Astrocyte (in vitro differentiated cells and primary cell): ENCODE measurements at places on chromosomes 2 and 18. TPM values are rescaled to one million over a fixed set of nuclear protein-coding genes. Genes with fewer than 3 reads are reported as not detected.

Gene STPG4
- total RNA-seq, result 0.55 and 0.64 TPM in 2 replicates

DNA sequence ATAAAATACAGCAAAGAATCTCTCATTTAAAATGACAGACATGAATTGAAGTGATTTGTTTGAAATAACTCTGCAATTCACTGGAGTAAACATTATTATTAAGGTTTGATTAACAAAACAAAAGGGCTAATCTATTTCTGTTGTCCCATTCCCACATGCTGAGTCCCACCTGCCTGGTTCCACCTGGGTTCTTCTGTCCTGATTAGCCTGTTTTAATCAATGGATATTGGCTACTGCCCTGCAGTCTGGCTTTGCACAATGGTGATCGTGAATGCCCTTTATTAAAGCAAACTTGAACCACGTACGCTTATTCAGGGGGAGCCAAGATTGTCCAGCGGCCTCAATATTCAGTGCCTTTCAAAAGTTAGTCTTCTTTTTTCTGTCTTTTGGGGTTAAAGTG lies 72.8 kb upstream of the CDH19 start:
- H3K4me1 ChIP-seq, result no peaks in the 10 kb centered on the region
- H3K4me3 ChIP-seq, result no peak overlapping the region
- no peaks in the 10 kb centered on the region for H3K27me3 ChIP-seq
- H3K27ac ChIP-seq, result no peak overlapping the region
- DNase-seq, result no peak
- H3K36me3 ChIP-seq, result no peaks in the 10 kb centered on the region

Gene MC4R
- total RNA-seq, result not detected in 2 replicates

DNA sequence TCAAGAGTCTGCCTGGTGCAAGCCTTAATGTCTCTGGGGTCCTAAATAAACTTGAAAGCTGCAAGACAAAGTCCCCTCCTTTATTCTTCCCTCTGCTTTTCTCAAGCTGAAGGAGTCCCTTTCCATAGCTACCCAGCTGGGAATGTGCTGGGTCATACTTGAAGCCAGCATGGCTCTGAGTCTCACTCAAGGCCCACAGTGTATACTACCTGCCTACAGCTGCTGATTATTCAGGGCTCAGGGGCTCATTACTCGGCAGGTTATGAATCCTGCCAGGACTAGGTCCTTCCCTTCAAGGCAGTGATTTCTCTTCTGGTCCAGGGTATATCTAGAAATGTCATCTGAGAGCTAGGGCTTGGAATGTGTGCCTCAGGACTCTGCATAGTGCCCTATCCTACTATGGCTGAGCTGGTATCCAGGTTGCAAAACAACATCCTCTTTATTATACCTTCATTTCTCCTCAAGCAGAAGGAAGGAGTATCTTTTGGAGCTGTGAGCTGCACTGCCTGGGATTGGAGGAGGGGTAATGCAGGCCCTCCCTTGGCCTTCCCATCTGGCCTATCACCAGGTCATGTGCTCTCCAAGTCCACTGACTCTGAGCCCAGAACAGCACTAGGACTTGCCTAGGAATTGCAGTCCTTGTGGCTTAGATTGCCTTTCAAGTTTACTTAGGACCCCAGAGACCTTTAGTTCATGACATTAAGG lies 22.3 kb downstream of the IL1RN start:
- no peak for DNase-seq
- H3K36me3 ChIP-seq, result no peaks in the 10 kb centered on the region
- H3K27ac ChIP-seq, result no peak overlapping the region
- H3K4me1 ChIP-seq, result peaks cover 4% of the 10 kb centered on the region
- H3K4me3 ChIP-seq, result no peak overlapping the region
- H3K27me3 ChIP-seq, result no peaks in the 10 kb centered on the region

Gene KCMF1
- 90.8 and 105 TPM in 2 replicates for total RNA-seq

DNA sequence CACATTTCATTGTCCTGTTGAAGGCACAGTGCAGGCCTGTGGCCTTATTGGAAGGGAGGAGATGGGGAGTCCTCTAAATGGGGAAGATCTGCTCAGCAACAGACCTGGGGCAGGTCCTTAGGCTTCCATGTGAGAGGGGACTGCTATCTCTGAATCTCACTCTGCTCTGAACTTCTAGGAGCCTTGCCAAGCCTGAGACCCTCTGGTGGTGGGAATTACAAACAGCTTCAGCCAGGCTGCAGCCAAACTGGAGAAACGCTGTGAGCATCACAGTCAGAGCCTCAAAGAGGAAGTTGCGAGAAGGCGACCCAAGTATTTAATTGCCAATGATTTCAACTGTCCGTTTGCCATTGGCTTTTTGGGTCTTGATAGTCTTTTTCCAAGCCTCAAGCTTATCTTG lies 66.8 kb upstream of the MC2R start:
- no peak overlapping the region for H3K27ac ChIP-seq
- H3K27me3 ChIP-seq, result no peaks in the 10 kb centered on the region
- H3K36me3 ChIP-seq, result no peaks in the 10 kb centered on the region
- no peaks in the 10 kb centered on the region for H3K4me1 ChIP-seq
- H3K4me3 ChIP-seq, result no peak overlapping the region

GRCh38 chr2:239349453-239350135 lies 51.2 kb downstream of the HDAC4 start:
- no peak overlapping the region for H3K4me3 ChIP-seq
- no peaks in the 10 kb centered on the region for H3K27me3 ChIP-seq
- no peaks in the 10 kb centered on the region for H3K36me3 ChIP-seq
- H3K4me1 ChIP-seq, result peaks cover 5% of the 10 kb centered on the region
- no peak for DNase-seq

DNA sequence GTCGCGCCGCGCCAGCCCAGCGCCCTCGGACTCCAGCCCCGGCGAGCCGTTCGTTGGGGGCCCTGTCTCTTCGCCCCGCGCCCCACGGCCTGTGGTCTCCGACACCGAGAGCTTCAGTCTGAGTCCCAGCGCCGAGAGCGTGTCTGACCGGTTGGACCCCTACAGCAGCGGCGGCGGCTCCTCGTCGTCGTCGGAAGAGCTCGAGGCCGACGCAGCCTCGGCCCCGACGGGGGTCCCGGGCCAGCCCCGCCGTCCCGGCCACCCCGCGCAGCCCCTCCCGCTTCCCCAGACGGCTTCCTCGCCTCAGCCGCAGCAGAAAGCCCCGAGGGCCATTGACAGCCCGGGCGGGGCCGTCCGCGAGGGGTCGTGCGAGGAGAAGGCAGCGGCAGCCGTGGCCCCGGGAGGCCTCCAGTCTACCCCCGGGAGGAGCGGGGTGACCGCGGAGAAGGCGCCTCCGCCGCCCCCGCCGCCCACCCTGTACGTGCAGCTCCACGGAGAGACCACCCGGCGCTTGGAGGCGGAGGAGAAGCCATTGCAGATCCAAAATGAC lies 1.4 kb downstream of the PHLPP1 start:
- H3K36me3 ChIP-seq, result no peaks in the 10 kb centered on the region
- DNase-seq, result peak; percentile 11
- H3K4me3 ChIP-seq, result peak overlapping the region; percentile 71
- peaks cover 11% of the 10 kb centered on the region for H3K4me1 ChIP-seq
- H3K27ac ChIP-seq, result peak overlapping the region; percentile 36

Gene SPP2
- total RNA-seq, result not detected in 2 replicates

- no peaks in the 10 kb centered on the region for H3K27me3 ChIP-seq
- no peaks in the 10 kb centered on the region for H3K36me3 ChIP-seq
- no peak overlapping the region for H3K4me3 ChIP-seq
- H3K27ac ChIP-seq, result no peak overlapping the region
- H3K4me1 ChIP-seq, result peaks cover 13% of the 10 kb centered on the region
- DNase-seq, result no peak
These were observed 16.3 kb downstream of the FBLN7 start for GRCh38 chr2:112154246-112155117.

DNA sequence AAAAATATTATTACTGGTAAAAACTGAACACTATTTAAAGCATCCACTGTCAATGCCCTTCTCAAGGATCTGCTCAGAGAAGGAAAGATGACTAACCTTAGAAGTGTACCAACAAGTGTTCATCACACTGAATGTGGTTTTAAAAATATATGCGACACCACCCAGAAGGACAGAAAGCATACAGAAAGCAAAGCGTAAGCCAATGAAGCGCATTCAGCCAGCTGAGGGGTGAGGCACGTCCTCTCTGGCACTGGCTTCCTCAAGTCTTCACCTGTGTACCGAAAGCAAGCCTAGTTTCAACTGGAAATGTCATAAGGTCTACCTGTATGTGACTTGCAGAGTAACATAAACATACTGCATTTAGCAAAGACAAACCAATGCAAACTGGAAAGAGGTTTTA lies 88.8 kb downstream of the PSMG2 start:
- H3K36me3 ChIP-seq, result peaks cover 8% of the 10 kb centered on the region
- no peak overlapping the region for H3K27ac ChIP-seq
- no peaks in the 10 kb centered on the region for H3K27me3 ChIP-seq
- DNase-seq, result no peak

DNA sequence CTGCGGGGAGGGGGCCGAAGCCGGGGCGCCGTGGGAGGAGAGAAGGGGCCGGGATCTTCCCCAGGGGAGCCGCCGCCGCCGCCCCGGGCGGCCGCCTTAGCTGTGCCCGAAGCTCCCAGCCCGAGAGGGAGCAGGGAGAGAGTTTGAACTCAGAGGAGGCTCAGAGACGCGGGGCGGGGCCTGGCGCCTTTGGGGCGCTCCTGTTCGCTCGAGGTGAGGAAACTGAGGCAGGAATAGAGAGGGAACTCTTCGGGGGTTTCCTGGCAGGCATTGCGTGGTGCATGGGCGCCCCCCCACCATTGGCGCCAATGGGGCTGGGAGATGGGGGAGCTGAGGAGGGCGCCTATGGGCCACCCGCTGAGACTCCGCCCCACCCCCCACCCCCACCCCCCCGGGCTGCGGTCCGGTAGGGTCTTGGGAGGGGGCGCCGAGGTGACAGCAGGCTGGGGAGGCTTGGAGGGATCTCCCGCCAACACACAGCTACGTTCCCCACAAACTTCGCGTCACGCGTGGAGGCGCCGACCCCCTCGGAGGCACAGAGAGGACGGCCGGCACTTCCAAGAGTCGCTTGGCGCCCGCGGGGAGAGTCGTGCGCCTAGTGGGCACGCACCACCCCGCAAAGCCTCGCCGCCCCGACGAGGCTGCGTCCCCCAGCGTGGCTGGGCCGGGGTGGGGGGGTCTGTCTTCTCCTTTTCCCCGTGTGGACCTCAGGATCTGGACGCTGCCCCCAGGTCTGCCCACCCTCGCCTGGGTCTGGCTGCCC lies 680 bp downstream of the CTDSP1 start:
- H3K4me1 ChIP-seq, result peaks cover 39% of the 10 kb centered on the region
- DNase-seq, result no peak
- H3K36me3 ChIP-seq, result peaks cover 3% of the 10 kb centered on the region
- no peaks in the 10 kb centered on the region for H3K27me3 ChIP-seq
- H3K27ac ChIP-seq, result peak overlapping the region; percentile 65

DNA sequence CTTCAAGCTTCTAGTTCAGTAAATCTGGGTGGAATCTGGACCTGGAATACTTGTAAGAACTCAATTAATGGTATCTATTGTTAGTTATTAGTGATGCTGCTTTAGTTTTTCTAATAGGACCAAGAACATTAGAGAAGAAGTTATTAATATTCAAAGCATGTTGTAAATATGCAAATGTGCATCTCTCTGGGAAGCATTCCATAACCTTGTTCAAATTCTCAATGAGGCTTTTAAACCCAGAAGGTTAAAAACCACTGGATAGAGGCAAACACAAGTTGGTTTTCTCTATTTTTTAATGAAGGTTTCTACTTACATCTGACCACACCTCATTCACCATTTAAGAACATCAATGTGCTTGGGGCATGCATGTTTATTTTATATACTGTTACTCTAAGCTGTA lies 16.1 kb upstream of the ACVR1C start:
- no peaks in the 10 kb centered on the region for H3K36me3 ChIP-seq
- H3K27ac ChIP-seq, result no peak overlapping the region
- DNase-seq, result no peak
- H3K27me3 ChIP-seq, result no peaks in the 10 kb centered on the region
- no peak overlapping the region for H3K4me3 ChIP-seq
